ENCODE measurements at places on chromosomes 6 and 20.

DNA sequence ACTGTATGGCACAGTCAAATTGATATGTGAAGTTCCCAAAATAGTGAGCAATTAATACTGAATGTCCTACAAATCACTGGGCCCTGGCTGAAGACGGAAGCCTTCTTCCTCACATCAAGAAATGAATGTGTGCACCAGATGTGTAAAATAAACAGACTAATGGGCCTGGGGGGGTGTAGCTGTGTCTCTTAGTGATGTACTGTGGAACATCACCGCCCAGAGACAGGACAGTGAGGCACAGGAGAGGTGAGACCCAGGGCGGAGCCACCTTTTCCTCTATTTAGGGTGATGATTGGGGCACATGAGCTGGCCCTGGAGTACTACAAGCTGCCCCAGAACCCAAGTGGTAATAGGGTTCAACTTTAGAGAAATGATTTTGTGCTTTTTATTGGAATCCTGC is 368.5 kb upstream of the ARID1B start:
- DNase-seq, result no peak

- no peak for DNase-seq
Measured at GRCh38 chr6:131575834-131576478, 2.9 kb downstream of the ARG1 start.

DNA sequence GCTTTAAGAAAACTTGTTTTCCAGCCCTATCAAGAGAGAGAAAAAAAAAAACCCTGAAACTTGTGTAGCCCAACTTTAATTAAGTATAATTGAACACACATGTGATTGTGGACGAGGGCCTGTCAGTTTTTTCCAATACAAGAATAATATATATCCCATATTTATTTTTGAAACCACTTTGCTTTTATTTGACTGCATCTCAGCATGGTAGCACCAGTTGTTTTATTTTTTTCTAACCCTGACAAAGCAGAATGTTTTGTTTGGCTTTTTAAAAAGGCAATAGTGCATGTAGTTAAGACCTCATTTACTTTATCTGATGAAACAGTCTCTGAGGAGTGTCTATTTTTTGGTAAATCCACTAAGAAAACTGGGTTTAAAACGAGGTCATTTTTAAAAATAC is 257.7 kb downstream of the CDKAL1 start:
- DNase-seq, result no peak

GRCh38 chr6:63928613-63929012 is 293.0 kb downstream of the PHF3 start:
- DNase-seq, result no peak

DNA sequence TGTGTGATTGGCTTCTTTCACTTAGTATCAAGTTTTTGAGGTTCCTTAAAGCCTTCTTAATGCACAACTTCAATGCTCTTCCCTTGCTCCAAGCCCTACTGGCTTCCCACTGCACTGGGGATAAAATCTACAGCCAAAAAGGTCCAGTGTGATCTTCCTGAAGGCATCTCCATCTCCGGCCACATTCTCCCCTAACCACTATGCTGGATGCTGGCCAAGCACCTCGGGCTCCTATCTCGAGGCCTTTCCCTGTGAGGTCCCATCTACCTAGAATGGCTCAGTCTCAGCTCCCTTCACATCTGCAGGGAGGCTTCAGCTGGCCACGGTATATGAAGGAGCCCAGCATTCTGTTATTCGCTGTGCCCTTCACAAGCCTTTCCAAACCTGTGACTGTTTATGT is 48.1 kb downstream of the CNKSR3 start:
- DNase-seq, result no peak

GRCh38 chr6:12112540-12113189 is 100.6 kb downstream of the HIVEP1 start:
- no peak for DNase-seq

DNA sequence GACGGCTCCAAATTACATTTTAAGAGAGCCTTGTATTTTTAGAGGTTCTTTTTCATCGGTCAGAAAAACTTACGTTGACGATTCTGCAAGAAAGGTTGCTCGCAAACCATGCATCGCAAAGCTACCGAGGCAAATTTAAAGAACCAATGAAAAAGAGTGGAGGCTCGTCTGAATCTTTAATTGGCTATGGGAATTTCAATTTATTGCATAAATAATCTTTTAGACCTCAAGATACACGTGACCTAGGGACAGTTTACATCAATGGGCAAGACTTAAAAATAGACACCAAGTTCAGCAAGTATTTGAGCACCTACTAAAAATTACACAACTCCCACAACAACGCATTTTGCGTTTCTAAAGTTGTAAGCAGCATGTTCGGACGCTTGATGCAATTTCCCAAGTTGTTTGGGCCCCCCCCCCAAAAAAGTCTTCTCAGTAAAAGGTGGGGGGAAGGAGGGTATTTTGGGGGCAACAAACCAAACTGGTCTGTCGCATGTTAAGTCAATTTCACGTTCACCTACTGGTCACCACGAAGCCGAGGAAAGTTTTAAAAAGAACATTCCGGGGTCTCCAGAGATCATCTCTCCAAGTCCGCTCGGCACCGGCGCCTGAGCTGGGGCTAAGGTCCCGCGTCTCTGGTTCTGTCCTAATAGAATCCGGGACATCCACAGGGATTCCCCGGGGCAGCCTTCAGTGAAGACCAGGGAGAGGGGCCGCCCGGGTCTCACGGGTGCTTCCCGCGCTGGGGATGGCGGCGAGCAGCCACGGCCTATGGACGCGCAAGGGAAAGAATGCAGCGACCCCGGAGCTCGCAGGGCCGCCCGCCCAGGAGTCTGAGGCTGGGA is 851 bp downstream of the SNX5 start:
- DNase-seq, result peak; percentile 50

DNA sequence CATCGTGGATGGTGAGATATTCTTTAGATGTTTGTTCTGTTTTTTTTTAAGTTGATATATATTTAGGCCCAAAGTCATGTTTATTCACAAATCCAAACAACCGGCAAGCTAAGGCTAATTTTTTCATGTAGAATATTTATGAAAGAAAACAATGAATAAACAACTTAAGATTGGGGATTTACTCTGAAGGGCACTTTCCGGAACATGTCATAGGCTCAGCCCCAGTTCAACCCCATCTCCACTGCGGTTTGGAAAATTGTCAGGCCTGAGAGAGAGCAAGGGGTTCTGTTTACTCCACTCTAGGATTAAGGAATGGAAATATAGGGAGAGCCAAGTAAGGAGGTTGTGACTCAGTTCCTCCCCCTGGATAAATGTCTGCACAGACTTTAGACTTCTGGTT is 18.3 kb downstream of the RPS6KA2 start:
- DNase-seq, result peak; percentile 27

DNA sequence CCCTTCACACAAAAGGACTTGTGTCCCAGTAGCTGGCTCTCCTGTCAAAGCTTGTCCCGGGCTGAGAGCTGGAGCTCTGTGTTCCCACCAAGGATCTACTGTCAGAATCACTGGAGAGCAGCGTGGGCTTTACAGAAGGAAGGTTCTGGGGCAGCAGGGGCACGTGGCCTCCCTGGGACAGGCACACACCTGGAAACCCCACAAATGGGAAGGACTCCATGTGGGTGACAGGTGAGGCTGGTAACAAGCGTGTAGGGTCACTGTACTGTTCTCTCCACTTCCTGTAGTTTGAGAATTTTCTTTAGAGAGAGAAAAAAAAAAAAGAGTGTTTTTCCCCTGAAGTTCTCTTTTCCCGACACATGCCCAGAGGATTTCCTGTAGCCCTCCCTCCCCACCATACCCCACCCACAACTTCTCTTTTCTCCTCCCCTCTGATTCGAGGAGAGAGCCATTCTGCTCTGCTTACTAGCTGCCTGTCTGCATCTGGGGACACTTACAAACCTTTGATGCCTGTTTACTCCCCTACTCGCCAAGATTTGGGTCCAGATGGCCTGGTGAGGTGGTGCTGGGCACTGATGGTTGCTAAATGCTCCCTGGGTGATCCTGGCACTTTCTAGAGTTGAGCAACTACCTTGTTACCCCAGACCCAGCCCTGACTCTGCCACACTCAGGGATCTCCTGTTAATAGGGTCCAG is 84.1 kb upstream of the SIRPA start:
- no peak for DNase-seq

- peak; percentile 31 for DNase-seq
Measured at GRCh38 chr6:168272415-168273325, 46.9 kb downstream of the DACT2 start.

DNA sequence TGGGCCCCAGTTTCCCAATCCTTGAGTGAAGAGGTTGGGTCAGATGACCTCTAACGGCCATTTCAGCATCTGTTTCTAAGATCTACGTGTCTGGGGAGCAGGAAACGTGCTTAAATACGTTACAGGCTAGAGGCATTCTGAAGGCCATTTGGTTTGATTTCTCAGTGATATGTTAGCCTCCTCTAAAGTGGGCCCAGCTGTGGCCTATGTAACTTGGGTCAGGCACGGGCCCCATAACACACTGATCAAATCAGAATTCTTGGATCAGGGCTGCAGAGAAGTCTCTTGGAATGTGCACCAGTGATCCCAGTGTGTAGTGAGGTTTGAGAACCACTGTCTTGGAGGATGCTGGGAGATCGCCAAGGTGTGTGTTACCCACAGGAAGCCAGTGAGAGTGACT is 36.1 kb upstream of the TGM3 start:
- DNase-seq, result no peak

DNA sequence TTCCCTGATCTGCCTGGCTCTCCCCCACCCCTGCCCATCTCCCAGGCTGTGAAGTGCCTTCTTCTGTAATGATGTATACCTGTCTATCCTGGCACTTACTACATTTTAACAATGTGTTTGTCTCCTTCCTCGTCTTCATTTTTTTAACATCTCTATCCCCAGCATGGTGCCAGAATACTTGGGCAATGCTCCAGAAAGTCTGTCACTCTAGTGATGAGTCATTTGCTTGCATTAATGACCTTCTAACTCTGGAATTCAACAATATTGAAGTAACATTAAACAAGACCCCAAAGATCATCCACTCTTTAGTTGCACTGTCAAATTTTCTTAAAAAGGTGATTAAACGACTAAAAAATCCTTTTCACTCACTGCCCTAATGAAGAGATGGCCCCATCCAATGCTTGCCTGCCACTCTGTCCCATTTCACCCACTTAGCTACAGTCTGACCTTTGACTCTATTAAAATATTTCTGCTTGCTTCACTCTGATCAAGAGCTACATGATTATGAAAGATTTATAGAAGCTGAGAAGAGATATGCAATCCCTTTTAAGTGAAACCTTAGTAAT is 7.7 kb upstream of the KLHL31 start:
- DNase-seq, result peak; percentile 78

DNA sequence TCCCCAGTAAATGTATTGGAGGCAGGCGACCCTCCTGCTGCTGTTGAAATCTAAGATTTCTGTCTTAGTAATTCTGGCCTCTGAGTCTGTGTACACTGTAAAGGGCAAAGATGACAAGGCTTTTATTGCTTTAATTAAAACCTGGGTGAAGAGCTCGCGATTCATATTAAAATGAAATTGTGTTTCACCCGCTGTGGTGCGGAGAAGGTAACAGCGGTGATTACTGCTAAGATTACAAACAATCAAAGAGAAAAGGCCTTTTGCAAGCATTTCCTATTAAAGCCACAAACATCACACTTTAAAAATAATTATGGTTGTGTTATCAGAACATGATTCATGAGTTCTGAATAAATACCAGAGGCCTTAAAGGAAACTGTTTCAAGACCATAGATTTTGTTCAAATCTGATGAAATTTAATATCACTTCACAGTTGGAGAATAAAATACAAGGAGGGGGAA is 69.3 kb downstream of the TOX2 start:
- no peak for DNase-seq

DNA sequence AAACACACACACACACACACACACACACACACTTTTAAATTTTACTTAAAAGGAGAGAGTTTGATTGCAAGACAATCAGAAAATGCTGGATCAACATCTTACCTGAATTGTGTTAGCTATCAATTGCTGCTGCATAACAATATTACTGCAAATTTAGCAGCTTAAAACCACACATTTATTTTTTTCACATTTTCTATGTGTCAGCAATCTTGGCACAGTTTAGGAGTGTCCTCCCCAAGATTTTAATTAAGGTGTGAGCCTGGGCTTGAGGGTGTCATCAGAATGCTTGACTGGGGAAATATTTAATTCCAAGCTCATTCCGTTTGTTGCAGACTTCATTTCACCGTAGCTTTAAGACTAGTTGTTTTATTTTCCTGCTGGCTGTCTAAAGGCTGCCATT is 431.0 kb upstream of the GJE1 start:
- no peak for DNase-seq

DNA sequence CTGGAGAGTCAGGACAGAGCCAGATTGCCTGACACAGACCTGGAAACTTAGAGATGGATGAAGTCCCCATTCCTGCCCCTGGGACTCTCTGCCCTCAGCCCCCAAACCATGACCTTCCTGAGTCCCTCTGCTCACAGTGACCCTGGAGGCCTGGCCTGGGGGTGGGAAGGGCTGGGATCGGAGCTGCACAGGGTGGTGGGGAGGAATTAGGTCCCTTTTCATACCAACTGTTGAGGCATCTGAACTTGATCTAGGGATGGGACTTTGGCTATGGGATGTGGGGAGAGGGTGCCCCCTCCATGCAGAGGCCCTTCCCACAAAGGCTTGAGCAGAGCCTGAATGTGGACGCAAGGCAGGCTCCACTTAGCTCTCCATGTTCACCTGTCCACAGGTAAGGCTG is 144.1 kb downstream of the MRPL14 start:
- no peak for DNase-seq

DNA sequence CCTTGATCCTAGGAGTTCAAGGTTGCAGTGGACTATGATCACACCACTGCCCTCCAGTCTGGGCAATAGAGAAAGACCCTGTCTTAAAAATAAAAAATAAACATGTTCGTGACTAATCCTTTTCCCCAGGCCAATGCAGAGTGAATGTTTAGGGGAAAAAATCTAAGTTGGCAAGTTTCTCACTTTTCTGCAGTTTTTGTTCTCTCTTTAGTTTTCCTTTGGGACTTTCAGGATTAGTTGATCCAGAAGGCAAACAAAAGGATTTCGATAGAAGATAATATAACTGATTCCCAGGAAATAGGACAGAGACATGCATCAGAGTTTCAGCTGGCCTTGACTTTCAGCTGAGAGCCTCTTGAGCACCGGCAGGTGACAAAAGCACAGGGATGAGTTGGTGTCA is 53.3 kb downstream of the SOD2 start:
- no peak for DNase-seq

DNA sequence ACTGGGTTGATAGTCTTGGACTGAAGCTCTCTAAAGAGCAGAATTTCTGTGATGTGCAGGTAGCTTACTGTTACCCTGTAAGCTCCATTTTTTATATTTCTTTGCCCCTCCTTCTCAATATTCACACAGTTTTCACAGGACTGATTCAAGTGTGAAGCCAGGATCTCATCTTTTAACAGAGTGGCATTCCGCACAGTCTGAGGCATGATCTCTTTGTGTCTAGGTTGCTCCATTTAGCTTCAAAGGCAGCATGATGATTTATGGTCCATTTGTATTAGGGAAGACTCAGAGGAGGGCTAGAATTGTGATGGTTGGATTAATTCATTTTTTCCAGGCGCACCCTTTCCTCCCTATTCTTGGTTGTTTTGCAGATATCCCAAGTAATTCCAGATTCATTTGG is 43.5 kb downstream of the CARMIL1 start:
- DNase-seq, result no peak

- no peak for DNase-seq
Measured at GRCh38 chr6:3916211-3916610, 67.0 kb downstream of the FAM50B start.

Measured in small intestine (tissue), 16 donors.